Fibroblast of lung (primary cell): ENCODE measurements at places on chromosomes 6 and 20. TPM values are rescaled to one million over a fixed set of nuclear protein-coding genes. Genes with fewer than 3 reads are reported as not detected.

Gene PROKR2
- not detected in 2 replicates for total RNA-seq

Gene IER3
- total RNA-seq: 42.9 and 43.3 TPM in 2 replicates

Gene OPRM1
- not detected in 2 replicates for total RNA-seq

Gene PRSS35
- 5.1 and 6.8 TPM in 2 replicates for total RNA-seq

DNA sequence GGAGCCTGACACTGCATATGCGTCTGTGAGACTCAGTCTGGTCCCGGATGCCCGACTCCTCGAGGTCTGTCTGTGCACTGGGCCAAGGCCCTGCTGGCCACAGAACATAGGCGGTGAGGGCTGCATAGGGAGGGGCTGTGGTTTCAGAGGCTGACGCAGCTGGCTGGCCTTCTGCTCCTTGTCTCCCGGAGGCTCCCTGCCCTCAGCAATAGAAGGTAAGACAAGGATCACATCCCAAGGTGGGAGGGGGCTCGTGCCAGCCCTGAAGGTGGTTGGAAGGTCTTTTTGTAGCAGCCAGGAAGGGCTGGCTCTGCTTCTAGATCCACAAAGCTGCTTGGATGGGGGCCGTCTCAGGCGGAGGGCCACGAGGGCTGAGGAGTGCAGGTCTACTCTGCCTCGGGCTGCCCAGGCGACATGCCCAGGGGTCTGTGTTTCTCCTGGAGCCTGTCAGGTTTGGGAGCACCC lies 239.8 kb upstream of the SULF2 start:
- no peak overlapping the region for H3K4me3 ChIP-seq
- no peaks in the 10 kb centered on the region for H3K4me1 ChIP-seq
- DNase-seq: peak; percentile 63
- no peaks in the 10 kb centered on the region for H3K36me3 ChIP-seq
- H3K27me3 ChIP-seq: no peaks in the 10 kb centered on the region

- H3K27me3 ChIP-seq: no peaks in the 10 kb centered on the region
- no peaks in the 10 kb centered on the region for H3K36me3 ChIP-seq
- H3K4me3 ChIP-seq: no peak overlapping the region
Measured at GRCh38 chr6:116449565-116449964, 11.6 kb upstream of the CALHM6 start.

DNA sequence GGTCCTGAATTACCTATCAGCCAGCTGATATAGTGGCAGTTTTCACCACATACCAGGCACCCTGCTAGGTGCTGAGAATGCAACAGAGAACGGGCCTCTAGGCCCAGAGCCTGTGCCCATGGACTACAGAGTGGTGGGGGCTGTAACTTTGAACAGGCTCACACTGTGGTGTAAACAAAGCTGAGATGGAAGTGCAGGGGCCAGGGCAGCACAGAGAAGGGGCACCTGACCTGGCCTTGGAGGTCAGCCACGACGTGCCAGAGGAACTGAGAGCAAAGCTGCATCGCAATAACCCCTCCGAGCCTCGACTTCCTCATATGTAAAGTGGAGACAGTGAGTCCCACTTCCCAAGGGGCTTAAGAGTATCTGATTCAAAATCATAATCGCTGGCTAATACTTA lies 105.8 kb downstream of the MAFB start:
- no peak for DNase-seq
- no peak overlapping the region for H3K27ac ChIP-seq
- no peaks in the 10 kb centered on the region for H3K36me3 ChIP-seq
- no peak overlapping the region for H3K4me3 ChIP-seq
- no peaks in the 10 kb centered on the region for H3K4me1 ChIP-seq

DNA sequence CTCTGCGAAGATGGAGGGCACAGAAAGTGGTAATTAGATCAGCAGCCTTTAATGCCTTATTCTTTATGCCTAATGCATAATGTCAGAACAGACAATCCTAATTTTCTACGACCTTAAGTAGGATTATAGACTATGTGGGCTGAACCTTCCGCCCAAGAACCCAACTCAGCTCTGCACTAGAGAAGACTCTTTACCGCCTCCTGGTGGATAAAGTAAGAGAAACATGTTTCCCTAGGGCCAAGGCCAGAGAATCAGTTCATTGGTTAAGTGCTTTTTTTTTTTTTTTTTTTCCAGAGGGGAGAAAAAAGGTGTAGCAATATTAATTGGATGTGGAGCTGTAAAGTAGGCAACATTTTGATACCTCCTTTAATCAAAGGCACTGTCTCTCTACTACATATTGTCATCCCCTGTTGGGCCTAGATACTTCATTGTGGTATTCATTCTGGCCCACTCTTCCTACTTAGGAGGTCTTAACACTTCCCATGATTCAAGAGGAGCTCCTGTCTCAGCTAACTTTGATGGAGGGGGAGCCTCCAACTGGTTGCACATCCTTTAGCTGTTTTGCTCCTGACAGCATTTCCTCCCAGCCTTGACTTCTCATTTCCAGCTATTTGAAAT lies 124.9 kb upstream of the NRN1 start:
- no peaks in the 10 kb centered on the region for H3K36me3 ChIP-seq
- H3K4me3 ChIP-seq: no peak overlapping the region
- no peaks in the 10 kb centered on the region for H3K4me1 ChIP-seq
- no peak for DNase-seq
- H3K27me3 ChIP-seq: no peaks in the 10 kb centered on the region

GRCh38 chr6:105667056-105667455 lies 264.2 kb upstream of the PREP start:
- no peaks in the 10 kb centered on the region for H3K36me3 ChIP-seq
- H3K27me3 ChIP-seq: peaks cover 2% of the 10 kb centered on the region
- no peak overlapping the region for H3K4me3 ChIP-seq
- no peaks in the 10 kb centered on the region for H3K4me1 ChIP-seq
- H3K27ac ChIP-seq: no peak overlapping the region

GRCh38 chr6:16355699-16356446 lies 117.5 kb downstream of the GMPR start:
- H3K4me1 ChIP-seq: peaks cover 3% of the 10 kb centered on the region
- peak; percentile 45 for DNase-seq
- H3K27me3 ChIP-seq: no peaks in the 10 kb centered on the region
